Uterine smooth muscle cell (primary cell): ENCODE measurements at places on chromosomes 6 and 20. TPM values are rescaled to one million over a fixed set of nuclear protein-coding genes. Genes with fewer than 3 reads are reported as not detected.

Gene THBS2
- 425 and 803 TPM in 2 replicates for total RNA-seq

Gene PREX1
- total RNA-seq: 21.4 and 24.3 TPM in 2 replicates

Gene CABLES2
- total RNA-seq: 1.5 and 2.8 TPM in 2 replicates

Gene LINC00237
- total RNA-seq: not detected in 2 replicates

Gene DCDC2
- total RNA-seq: 1.1 and 6.1 TPM in 2 replicates

Gene BEND6
- total RNA-seq: 15.5 and 19.1 TPM in 2 replicates

Gene ELOVL2
- total RNA-seq: 0.11 TPM in 1 of 2 replicates, not detected in the other

Gene F13A1
- total RNA-seq: under 0.01 TPM in 1 of 2 replicates, not detected in the other

Gene FAM120B
- total RNA-seq: 15.1 and 15.3 TPM in 2 replicates

Gene DZANK1
- total RNA-seq: 1.1 and 1.5 TPM in 2 replicates

Gene PTGIS
- total RNA-seq: 22.4 and 58.2 TPM in 2 replicates

Gene DXO
- 14.1 and 17.1 TPM in 2 replicates for total RNA-seq

Gene MYH7B
- under 0.01 and 0.33 TPM in 2 replicates for total RNA-seq

Gene HLA-DQA2
- not detected in 2 replicates for total RNA-seq

Gene ZBTB46
- 11.9 and 16.7 TPM in 2 replicates for total RNA-seq

Gene SLC22A2
- 0.12 TPM in 1 of 2 replicates, not detected in the other for total RNA-seq

Gene IMPG1
- 0.37 TPM in 1 of 2 replicates, not detected in the other for total RNA-seq

Gene ZNF334
- 4.8 and 6.9 TPM in 2 replicates for total RNA-seq

Gene CRISP1
- total RNA-seq: not detected in 2 replicates

Gene ANKRD66
- total RNA-seq: not detected in 2 replicates

Gene DST
- total RNA-seq: 448 and 553 TPM in 2 replicates

Gene CALHM5
- total RNA-seq: 1.00 and 3.0 TPM in 2 replicates

Gene MCCD1
- not detected in 2 replicates for total RNA-seq

Gene HAO1
- total RNA-seq: not detected in 2 replicates

Gene HUS1B
- total RNA-seq: 1.1 and 1.4 TPM in 2 replicates

Gene SPEF1
- total RNA-seq: 0.22 and 0.25 TPM in 2 replicates

Gene POU5F1
- total RNA-seq: not detected in 2 replicates

Gene MAPK13
- total RNA-seq: 28.2 and 34.1 TPM in 2 replicates

Gene GRIK2
- 0.11 and 0.25 TPM in 2 replicates for total RNA-seq

Gene PPP1R3G
- 2.8 and 2.9 TPM in 2 replicates for total RNA-seq

Gene UNC93A
- not detected in 2 replicates for total RNA-seq

Gene KCNK5
- under 0.01 and 0.11 TPM in 2 replicates for total RNA-seq

Gene SLC17A1
- not detected in 2 replicates for total RNA-seq

Gene GINM1
- 39.7 and 68.0 TPM in 2 replicates for total RNA-seq

Gene OCSTAMP
- total RNA-seq: not detected in 2 replicates

Gene EPHA7
- total RNA-seq: 0.50 and 1.00 TPM in 2 replicates

Gene C4A
- 2.3 and 13.4 TPM in 2 replicates for total RNA-seq

Gene RPL10A
- 1,320 and 1,664 TPM in 2 replicates for total RNA-seq

Gene KCNK16
- not detected in 2 replicates for total RNA-seq

Gene HLA-DRB1
- total RNA-seq: not detected in 2 replicates

Gene HCK
- total RNA-seq: not detected in 2 replicates

Gene LAMA4
- 105 and 276 TPM in 2 replicates for total RNA-seq

Gene GRM1
- total RNA-seq: not detected in 2 replicates

Gene LY6G6D
- total RNA-seq: not detected in 2 replicates

Gene MOG
- not detected in 2 replicates for total RNA-seq

Gene OR2J3
- total RNA-seq: not detected in 2 replicates

Gene BTBD3
- 20.9 and 21.4 TPM in 2 replicates for total RNA-seq
